ENCODE measurements at places on chromosomes 5 and 9.

GRCh38 chr9:9004810-9005209 is 1205.2 kb upstream of the DMAC1 start:
- DNase-seq: no peak

DNA sequence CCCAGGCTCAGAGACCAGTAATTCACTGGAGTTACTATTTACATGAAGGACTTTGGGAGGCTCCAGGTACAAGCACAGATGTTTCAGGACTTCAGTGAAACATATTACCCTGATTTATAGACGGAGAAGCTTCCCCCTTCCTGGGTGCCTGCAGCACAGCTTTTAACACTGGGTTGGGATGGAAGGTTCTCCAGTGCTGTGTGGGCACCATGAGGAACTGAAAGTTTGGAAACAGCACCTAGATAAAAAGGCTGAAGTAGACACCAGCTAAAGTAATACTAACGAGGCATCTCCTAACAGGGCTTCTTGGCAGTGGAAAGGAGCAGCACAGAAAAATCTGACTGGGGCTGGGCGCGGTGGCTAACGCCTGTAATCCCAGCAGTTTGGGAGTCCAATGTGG is 70.7 kb downstream of the GCNT1 start:
- DNase-seq: no peak

DNA sequence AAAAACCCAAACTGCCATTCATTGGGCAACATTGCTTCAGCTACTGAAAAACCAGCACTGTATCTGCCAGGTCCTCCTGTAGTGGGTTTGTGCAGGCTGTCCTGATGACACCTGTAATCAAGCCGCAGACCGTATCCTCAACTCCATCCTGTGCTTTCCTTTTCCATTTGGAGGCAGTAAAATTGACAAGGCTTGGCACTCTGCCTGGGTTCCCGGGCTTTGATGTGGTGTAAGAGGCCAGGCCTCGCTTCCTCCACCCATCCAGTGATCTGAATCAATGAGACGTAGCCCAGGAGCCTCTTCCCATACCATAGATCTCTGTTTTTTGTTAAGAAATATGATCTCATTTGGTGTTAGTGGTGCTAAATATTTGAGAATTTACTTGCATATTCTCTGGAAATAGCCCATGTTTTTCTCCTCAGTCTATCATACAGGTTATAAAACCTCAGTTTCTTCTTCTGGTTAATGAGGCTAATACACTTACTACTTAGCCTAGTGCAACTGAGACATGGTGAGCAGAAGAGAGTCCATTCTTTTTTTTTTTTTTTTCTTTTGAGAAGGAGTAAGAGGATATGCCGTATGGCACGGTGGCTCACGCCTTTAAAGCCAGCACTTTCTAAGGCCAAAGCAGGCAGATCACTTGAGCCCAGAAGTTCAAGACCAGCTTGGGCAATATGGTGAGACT is 34.8 kb downstream of the LSM11 start:
- DNase-seq: no peak

DNA sequence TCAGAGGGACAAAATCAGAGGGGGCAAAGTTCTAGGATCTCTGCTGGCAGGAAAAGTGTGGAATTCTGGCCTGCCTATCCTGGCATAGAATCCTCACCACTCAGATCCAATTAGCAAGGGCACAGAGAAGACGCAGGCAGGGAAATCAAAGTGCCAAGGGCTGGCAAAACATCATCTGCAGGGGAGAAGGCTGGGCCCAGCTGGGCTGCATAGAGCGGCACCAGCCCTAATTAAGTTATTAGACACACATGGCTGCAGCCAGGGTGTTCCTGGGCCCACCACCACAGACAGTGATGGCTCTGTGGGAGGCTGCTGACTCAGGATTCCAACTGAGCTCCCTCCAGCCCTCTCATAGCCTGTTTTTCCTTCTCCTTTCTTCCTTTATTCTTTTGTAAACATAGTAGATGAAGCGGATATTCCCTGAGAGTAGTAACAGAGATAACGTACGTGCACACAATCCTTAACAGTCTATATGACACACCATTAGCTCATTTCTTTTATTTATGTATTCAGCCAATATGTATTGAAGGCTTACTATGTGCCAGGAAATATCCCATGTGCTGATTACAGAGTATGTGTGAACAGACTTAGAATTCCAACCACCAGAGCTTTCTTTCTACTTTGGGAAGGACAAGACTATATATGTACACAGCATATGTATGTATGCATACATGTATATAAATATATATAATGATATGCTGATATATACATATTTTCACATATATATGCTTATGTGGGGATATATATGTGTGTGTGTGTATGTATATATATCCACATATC is 236.1 kb downstream of the ASTN2 start:
- DNase-seq: no peak
